ENCODE measurements at places on chromosomes 2 and 18.

DNA sequence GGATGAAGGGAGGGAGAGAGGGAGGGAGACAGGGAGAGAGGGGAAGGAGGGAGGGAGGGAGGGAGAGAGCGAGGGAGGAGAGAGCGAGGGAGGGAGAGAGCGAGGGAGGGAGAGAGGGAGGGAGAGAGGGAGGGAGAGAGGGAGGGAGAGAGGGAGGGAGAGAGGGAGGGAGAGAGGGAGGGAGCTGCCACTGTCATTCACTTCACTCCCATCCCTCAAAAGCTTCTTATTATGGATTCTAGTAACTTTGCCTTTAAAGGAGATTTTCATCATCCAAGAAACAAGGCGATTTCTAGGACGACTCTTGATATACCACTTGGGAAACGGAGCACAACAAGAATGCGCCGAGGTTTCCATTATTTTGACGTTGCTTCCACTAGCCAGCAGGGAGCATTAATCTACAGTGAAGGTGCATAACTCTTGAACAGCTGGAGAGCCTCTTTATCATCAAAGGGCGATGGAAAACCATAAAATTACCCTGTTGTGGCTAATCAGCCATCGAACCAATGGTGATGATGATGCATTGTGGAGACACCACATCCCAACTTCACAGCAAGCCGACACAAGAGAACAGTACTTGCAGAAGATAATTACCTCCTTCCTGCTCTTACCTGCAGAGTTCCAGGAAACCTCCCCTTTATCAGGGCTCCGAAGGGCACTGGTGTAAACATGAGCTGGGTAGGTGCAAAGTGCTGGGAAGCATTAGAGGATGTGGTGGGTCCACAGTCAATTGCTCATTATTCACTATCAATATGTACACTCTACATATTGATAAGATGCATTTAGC, 130.5 kb downstream of the EIPR1 start:
- no peak for DNase-seq

- no peak for DNase-seq
Observed at GRCh38 chr2:27249891-27250651, 12.8 kb downstream of the SLC30A3 start.

- peak; percentile 86 for DNase-seq
Observed at GRCh38 chr18:21004726-21005125, 106.9 kb downstream of the ROCK1 start.

DNA sequence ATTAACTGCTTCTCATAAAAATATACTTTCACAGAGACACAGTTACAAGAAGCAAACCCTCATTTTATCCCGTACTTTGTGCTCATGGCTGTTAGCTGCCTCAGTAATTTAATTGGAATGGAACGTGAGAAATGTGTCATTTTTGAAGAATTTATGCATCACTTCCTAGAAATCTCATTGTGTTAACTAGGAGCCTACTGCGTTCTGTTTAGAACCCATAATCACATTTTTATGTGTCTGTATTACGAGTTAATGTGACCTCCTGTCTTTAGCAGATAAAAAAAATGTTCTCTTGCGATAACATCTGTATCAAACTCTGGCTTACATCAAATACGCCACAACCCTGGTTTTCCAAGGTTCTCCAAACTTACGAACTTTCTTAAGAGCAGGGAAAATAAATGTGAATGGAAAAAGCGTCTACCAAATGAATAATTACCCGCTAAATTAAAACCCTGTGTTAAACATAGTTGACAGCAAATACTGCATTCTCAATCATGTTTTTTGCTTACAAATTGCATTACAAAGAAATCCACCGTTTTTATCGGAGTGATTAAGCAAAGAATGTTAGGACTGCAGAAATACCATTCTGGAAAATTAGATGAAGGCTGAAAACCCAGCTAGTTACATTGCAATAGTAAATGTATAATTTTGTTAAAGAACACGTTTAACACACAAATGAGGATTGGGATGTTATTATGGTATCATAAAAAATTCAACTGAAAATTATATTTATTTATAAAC, 12.1 kb upstream of the GBX2 start:
- DNase-seq = no peak

- DNase-seq = peak; percentile 27
Observed at GRCh38 chr2:151907286-151908203, 79.3 kb upstream of the ARL5A start.

DNA sequence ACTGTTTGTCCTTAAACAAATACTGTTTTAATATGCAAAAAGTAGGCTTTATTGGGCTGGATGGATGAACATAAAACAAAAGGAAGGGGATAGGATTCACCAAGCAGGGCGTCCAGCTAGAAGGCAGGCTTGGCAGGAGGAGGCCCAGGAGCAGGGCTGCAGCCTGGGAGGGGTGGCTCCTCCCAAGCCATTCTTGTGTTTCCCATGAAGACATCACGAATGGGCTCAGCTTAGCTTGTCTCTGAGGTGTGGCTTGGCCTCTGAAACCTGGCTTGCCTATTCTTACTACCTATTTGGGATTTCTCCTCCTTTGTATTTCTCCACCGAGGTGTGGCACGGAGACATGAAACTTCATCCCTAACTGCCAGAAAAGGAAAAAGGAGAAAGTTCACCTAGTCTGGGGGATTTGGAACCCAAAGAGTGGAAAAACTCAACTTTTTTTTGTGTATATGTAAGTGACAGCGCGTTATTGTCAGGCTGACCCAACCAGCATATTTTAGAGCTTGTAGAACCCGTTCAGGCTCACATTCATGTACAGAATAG, 481.9 kb upstream of the SPRED2 start:
- DNase-seq = no peak

DNA sequence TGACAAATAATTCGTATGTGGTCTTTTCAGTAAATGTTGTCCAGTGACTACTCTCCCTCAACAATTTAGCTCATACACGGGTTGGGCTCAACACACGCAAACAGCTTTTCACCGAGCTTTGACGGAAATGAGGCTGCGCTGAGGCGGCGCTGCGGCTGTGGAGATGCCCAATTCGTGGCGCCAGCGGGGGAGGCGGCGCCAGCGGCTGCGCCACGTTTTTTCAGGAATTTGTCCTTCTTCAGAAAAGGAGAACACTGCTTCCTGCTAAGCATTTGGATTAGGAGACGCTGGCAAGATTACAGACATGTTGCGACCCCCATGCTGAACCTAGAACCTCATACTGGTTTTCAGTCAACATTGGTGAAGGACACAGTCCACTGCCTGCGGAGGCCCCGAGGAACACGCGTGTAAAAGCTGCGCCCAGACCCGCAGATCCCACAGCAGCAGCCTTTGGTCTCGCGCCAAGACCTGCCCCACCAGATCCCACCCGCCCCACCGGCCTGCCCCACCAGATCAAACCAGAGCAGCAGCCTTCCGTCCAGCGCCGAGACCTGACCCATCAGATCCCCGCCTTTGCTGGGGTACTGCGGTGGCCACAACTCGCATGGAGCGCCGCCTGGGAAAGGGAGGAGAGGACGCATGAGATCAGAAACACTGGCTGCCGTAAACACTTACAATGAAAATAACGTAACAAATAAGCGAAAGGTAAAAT, 173.8 kb downstream of the TMEM18 start:
- no peak for DNase-seq

- peak; percentile 47 for DNase-seq
Observed at GRCh38 chr2:175207741-175208438, 26.4 kb upstream of the ATP5MC3 start.
